Suppressor macrophage treated with lipopolysaccharide for 1 hour (primary cell): ENCODE measurements at places on chromosomes 3 and 15.

DNA sequence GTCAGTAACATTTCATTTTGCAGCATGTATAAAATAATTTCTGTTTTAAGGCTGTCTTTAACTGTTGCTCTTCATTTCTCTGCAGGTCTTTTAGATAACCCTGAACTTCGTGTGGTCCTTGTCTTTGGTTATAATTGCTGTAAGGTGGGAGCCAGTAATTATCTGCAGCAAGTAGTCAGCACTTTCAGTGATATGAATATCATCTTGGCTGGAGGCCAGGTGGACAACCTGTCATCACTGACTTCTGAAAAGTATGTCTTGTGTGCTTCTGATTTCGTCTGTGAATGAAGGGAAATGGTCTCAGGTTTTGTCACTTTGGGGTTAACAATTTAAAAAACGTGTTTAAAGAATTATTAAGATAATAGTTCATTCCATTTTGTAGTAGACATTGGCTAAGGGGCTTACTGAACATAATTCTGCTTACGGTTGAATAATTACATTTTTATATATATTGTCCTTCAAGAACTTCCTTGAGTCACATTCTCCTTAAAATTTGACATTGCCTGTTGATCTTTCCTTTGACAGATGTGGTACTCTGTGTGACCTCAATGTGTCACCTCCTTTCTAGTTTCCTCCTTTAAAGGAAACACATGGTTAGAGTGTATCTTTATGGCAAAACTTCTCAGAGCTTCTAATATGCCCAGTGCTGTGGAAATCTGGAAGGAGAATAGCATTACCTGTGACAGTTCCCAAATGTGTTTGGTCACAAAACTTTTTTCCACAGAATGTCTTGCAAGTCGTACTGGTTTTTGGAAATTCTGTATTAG, 26.3 kb downstream of the FBXO22 start:
- no peak for DNase-seq

DNA sequence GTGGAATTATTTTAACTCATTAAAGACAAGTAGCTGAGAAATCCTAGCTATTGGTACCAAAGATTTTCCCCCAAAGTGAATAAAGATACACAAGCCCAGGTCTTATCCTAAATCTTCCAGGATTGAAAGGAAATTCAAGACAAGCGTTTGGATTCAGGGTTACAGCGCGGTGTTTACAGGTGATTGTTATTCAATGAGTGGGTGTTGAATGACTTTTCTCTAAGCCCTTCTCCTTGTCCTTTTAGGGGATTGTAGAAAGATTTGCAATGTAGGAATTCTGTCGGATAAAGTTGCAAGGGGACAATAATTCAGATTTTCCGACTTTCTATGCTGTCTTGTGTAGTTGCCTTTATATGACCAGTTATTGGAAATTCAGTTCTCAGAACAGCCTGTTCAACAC, 57.2 kb downstream of the USP13 start:
- DNase-seq = no peak

DNA sequence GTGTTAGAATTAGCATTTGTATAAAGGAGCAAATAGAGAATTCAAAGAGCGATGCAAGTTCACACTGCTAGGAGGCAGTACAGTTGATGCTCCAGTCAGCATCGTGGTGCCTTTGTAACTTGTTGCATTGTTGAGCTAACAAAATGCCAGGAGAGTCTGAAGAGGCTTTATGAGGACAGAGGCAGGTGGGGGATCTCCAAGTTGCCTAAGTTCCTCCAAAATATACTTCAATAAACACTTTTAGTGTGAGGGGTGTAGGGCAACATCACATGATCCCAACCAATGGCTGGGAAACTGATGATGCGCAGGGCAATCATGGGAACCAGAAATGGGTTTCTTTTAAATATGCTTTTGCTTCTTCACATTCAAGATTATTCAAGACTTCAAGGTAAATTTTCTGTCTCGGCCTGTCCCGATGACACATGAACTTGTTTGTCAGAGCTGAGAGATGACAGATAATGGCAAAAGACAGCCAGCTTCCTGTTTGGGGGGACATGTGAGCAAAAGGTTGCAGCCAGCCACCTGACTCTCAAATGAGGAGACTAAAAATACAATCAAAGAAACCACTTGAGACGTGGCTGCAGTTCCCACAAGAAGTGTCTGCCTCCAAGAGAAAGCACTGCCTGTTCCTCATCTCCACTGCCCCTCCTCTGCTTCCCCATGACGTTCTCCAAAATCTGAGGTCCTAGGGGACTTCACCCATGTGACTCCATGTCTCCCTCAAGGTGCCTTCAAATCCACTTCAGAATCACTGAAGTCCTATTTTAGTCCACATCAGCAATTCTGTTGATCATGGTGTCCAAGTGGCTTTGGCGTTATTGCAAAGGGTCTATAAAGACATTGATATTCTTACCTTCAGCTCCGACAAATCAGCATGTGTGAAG, 39.3 kb downstream of the KLHL6 start:
- peak; percentile 87 for DNase-seq

DNA sequence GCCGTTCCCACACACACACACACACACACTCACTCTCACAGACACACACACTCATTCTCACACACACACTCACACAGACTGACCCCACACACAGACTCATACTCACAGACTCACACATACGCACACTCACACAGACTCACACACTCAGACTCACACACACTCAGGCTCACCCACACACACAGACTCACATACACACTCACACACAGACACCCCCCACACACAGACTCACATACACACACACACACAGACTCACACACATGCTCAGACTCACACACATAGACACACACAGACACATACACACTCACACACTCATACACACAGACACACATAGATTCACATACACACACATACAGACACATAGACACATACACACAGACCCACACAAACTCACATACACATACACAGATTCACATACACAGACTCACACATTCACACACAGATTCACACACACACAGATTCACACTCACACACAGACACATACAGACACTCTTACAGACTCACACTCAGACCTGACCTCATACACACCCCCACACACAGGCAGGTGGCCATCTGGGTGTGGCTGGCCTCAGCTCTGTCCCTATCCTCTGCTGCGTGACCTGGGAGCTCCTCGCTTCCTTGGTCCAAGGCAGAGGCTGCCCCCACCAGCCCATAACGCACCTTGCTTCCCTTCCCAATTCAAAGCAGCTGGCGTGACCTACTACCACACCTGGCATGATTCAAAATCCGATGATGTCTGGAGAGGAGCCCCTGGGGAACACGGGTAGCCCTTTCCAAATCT, 1.9 kb downstream of the C3orf22 start:
- DNase-seq = no peak

DNA sequence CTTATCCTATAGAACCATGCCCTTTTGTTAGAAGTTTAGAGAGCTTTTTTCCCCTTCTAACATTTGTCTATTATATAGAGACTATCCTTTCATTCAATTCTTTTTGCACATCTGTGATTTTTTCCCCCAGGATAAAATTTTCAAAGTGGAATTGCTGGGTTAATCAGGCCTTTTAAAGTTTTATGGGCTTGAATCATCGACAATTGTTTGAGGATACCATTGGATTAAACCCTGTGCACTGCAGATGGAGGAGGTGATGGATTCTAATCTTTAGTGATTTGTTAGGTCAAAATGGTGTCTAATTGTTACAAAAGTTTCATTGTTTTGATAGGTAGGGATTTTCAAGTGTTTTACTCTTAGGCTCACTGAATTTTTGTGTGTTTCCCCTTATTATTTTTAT, 463.7 kb upstream of the CFAP20DC start:
- DNase-seq = no peak
